ENCODE measurements at places on chromosomes 7 and 10. TPM values are rescaled to one million over a fixed set of nuclear protein-coding genes. Genes with fewer than 3 reads are reported as not detected.
A peak's percentile ranks its signal among the peaks of the same experiment; 100 is the strongest.

Gene CALHM3
- not detected for total RNA-seq

Gene FKBP6
- total RNA-seq = not detected

Gene PRLHR
- not detected for total RNA-seq

Gene PILRA
- 0.65 TPM for total RNA-seq

Gene NPS
- total RNA-seq = not detected

Gene WNT16
- total RNA-seq = not detected

Gene NPTX2
- total RNA-seq = not detected

DNA sequence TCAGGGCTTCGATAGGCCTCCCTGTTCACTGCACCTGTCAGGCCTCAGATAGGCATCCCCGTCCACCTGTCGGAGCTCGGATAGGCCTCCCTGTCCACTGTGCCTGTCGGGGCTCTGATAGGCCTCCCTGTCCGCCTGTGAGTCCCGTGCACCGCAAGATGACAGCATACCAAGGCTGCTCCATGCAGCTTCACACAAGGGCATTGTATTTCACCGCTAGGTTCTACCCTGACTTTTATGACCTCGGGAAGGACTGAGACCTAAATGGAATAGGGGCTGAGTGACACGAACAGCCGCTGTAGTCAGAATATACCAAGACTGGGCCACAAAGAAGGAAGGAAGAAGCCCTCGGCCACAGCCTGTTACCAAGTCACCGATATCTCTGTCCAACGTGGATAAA is 271.2 kb downstream of the DIP2C start:
- H3K27me3 ChIP-seq = no peaks in the 10 kb centered on the region
- no peaks in the 10 kb centered on the region for H3K36me3 ChIP-seq
- no peak overlapping the region for H3K4me3 ChIP-seq
- no peak for DNase-seq
- no peaks in the 10 kb centered on the region for H3K4me1 ChIP-seq
- no peak overlapping the region for H3K27ac ChIP-seq

DNA sequence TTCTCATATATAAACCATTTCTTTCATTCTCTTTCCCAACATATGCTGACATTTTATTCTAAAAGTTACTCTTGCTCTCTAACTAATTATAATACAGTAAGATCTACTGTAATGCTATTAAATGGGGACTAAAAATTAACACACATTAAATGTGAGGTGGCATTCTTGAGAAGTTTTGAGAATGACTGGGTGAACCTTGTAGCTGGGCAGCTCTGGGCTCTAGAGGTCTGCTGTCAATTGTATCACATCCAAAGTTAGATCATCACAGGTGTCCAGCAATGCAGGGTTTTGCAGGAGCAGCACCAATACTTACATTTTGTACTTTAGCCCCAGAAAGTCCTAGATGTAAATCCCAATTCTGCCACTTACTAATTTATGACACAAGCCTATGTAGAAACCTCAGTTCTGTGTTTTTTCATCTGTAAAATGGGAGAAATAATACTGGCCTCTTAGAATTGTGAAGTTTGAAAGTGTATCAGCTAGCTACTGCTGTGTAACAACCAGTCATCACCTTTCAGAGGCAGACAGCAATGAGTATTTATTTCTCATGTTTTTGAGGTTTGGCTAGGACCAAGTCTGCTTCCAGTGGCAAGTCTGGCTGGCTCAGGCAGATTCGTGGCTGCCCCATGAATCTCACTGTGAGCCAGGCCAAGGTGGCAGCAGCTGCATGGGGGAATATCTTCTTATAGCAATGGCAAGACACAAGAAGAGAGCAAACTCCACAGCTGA is 79.6 kb upstream of the EMX2 start:
- no peak for DNase-seq
- H3K36me3 ChIP-seq = no peaks in the 10 kb centered on the region
- peak overlapping the region; percentile 23 for H3K27ac ChIP-seq
- H3K4me1 ChIP-seq = peaks cover 13% of the 10 kb centered on the region

- H3K36me3 ChIP-seq = no peaks in the 10 kb centered on the region
- peaks cover 47% of the 10 kb centered on the region for H3K27me3 ChIP-seq
- no peak overlapping the region for H3K4me3 ChIP-seq
- peaks cover 4% of the 10 kb centered on the region for H3K4me1 ChIP-seq
These were observed 78.3 kb upstream of the SLC26A5 start for GRCh38 chr7:103524042-103524907.

DNA sequence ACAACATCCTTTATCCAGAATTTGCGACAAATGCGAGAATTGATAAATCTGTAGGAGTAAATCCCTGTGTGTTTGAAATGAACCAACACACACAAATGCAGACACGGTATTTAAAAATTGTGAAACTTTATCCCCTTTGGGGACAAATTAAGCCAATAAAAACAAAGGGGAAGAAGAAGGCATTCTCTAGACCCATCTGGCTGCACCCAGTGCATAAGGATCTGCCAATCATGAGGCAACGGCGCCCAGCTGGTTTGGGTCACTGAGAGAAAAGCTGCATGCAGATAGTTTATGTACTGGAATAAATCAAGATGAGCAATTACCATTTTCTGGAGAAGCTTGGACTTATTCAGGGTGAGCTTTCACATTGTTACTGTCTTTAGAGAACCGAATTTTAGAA is 45.7 kb downstream of the VAX1 start:
- no peaks in the 10 kb centered on the region for H3K36me3 ChIP-seq
- DNase-seq = no peak
- H3K4me1 ChIP-seq = no peaks in the 10 kb centered on the region
- H3K4me3 ChIP-seq = no peak overlapping the region

DNA sequence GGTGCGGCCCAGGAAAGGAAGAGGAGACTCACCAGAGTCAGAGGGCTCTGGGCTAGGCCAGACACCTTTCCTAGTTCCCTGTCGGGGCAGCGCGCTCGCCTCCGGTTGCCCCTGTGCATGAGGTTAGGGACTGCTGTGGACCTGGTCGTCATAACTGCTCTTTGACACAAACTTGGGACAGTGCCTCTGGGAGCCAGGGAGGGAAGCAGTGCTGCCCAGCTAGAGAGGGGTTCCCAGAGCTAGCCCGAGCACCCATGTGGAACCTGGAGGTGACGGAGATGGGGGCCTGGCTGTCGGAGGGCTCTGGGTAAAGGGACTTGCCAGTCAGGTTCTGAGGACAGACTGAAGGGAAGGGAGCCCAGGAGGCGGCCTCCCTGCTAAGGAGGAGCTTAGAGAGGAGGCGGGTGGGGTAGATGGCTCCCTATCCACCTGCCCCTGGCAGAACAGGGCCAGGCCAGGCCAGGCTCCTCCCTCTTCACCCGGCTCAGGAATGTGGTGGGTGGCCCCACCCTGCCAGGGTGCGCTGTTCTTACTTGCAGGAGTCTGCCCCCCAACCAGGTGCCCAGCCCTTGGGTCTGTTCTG is 29.7 kb downstream of the AGAP3 start:
- DNase-seq = peak; percentile 84
- peaks cover 28% of the 10 kb centered on the region for H3K4me1 ChIP-seq
- no peaks in the 10 kb centered on the region for H3K27me3 ChIP-seq
- peak overlapping the region; percentile 85 for H3K4me3 ChIP-seq

DNA sequence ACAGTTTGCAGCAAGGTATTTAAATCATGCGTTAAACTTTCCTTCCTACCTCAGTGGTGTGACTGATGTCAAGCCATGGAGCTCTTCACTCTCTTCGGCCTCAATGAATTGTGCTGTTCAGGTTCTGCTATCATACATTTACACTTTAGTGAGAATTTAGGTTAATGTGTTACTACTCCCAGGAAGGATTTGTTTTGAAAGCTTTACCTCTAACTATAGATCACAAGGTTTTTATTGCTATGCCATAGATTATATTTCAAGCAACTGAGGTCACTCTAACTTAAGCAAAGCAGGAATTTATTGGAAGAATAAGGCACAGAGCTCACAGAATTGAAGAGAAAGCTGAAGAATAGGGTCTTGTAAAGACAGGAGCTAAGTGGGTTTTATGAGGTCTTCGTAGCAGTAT is 11.0 kb upstream of the ADD3 start:
- H3K36me3 ChIP-seq = no peaks in the 10 kb centered on the region
- no peak for DNase-seq
- H3K27ac ChIP-seq = no peak overlapping the region
- H3K4me1 ChIP-seq = peaks cover 6% of the 10 kb centered on the region

GRCh38 chr7:39408906-39409305 is 157.3 kb upstream of the YAE1 start:
- DNase-seq = no peak
- no peaks in the 10 kb centered on the region for H3K4me1 ChIP-seq
- no peak overlapping the region for H3K4me3 ChIP-seq
- no peaks in the 10 kb centered on the region for H3K36me3 ChIP-seq
- no peak overlapping the region for H3K27ac ChIP-seq

GRCh38 chr7:87398446-87398845 is 53.0 kb downstream of the CROT start:
- H3K36me3 ChIP-seq = peaks cover 14% of the 10 kb centered on the region
- H3K27ac ChIP-seq = no peak overlapping the region
- H3K4me3 ChIP-seq = no peak overlapping the region
- no peaks in the 10 kb centered on the region for H3K4me1 ChIP-seq
- no peaks in the 10 kb centered on the region for H3K27me3 ChIP-seq

GRCh38 chr7:98774884-98775283 is 94.9 kb downstream of the TMEM130 start:
- DNase-seq = no peak
- peaks cover 4% of the 10 kb centered on the region for H3K4me1 ChIP-seq
- H3K36me3 ChIP-seq = no peaks in the 10 kb centered on the region
- H3K4me3 ChIP-seq = no peak overlapping the region

GRCh38 chr10:45376371-45376801 is 2.4 kb downstream of the ALOX5 start:
- no peaks in the 10 kb centered on the region for H3K4me1 ChIP-seq
- H3K27ac ChIP-seq = no peak overlapping the region
- peaks cover 38% of the 10 kb centered on the region for H3K27me3 ChIP-seq
- DNase-seq = no peak
- no peaks in the 10 kb centered on the region for H3K36me3 ChIP-seq

DNA sequence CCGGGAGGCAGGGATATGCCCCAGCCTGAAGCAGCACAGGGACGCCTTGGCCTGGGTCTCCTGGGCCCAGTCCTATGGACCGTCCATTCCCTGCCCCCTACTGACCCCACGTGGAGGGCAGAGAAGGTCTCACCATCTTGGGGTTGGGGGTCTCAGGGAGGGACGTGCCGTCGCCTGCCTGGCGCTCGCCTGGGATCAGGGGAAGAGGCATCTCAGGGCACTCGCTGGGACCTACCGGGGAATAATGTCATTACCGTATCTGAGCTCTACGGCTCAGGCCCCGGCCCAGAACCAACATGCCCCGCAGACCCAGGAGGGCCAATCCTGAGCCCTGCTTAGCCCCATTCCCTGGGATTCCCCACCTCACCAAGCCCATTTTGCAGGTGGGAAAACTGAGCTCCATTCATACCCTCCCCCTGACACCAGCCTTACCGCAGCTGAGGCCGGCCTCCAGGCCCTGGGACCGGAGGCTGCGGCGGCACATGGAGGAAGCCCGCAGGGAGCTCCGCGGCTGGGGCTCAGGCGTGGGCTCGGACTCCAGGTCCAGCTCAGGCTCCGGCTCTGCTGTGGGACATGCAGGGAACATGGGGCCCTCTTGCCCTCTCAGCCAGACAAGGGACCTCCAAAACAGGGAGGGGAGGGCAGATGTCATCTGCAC is 40.7 kb downstream of the GRID2IP start:
- H3K4me3 ChIP-seq = no peak overlapping the region
- H3K4me1 ChIP-seq = peaks cover 6% of the 10 kb centered on the region
- H3K36me3 ChIP-seq = no peaks in the 10 kb centered on the region
- H3K27me3 ChIP-seq = peaks cover 21% of the 10 kb centered on the region

GRCh38 chr7:122143376-122143750 is 686 bp downstream of the AASS start:
- peaks cover 5% of the 10 kb centered on the region for H3K36me3 ChIP-seq
- DNase-seq = peak; percentile 27
- peak overlapping the region; percentile 90 for H3K27ac ChIP-seq
- peak overlapping the region; percentile 92 for H3K4me3 ChIP-seq

- H3K4me1 ChIP-seq = no peaks in the 10 kb centered on the region
- H3K36me3 ChIP-seq = peaks cover 5% of the 10 kb centered on the region
- peaks cover 48% of the 10 kb centered on the region for H3K27me3 ChIP-seq
- H3K4me3 ChIP-seq = no peak overlapping the region
These were observed 162.6 kb downstream of the SH2D4B start for GRCh38 chr10:80700252-80700651.

GRCh38 chr10:83346266-83346910 is 792.9 kb upstream of the GHITM start:
- no peak for DNase-seq
- H3K27ac ChIP-seq = no peak overlapping the region
- H3K36me3 ChIP-seq = no peaks in the 10 kb centered on the region

- peaks cover 31% of the 10 kb centered on the region for H3K4me1 ChIP-seq
- H3K27me3 ChIP-seq = no peaks in the 10 kb centered on the region
- DNase-seq = no peak
These were observed 89.2 kb downstream of the SPAG6 start for GRCh38 chr10:22434521-22434920.
